NCI-H1092 treated with DMSO at 0.1 percent for 48 hours (cell line): ENCODE measurements at places on chromosomes 2 and 18.
A peak's percentile ranks its signal among the peaks of the same experiment; 100 is the strongest.

GRCh38 chr18:13003466-13003896, 12.3 kb downstream of the CEP192 start:
- no peak for DNase-seq

DNA sequence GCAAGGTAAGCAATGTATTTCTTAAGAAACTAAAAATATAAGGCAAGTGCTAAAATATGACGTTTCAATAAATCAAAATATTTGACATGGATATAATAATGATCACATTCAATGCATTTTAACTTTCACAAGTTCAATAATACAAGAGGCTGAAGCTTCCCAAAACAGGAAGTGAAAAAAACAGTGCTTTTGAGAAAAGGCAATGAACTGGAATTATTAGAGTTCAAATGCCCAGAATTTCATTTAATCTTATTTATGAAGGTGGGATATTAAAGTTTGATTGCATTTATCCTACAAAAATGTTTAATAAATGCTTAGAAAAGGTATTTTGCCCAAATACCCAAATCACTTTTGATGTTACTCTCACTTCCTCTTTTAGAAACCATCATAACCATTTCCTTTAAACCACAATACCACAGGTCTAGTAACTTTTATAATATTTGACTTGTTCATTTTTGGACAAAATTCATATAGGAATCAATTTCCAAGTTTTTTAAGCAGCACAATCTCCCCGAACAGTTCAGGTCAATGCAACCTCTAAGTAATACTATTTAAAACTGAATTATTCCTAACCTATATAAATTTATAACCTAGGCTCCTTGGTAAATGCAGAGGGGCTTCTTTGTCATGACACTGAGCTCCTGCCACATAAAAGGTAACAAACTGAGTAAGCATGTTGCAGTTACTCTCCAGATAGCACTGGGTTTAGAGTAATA, 2.1 kb downstream of the NCKAP1 start:
- DNase-seq, result no peak

- peak; percentile 77 for DNase-seq
Measured at GRCh38 chr2:198659096-198659870, 798.5 kb downstream of the SATB2 start.

DNA sequence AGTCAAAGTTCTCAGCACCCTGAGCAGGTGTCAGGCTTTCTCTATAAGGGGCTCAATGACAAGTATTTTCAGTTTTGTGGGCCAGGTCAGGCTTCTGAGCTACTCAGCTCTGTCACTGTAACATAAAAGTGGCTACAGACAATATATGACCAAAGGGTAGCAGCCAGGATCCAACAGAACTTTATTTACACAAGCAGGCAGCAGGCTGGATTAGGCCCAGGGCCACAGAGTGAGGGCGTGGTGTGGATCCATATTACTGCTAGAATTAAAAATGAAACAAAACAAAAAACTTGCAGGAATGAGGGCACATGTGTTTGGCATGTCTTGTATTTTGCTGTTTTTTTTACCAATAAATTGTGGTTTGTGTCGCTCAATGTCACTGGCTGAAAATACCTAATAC, 143.7 kb downstream of the EIPR1 start:
- DNase-seq, result no peak

DNA sequence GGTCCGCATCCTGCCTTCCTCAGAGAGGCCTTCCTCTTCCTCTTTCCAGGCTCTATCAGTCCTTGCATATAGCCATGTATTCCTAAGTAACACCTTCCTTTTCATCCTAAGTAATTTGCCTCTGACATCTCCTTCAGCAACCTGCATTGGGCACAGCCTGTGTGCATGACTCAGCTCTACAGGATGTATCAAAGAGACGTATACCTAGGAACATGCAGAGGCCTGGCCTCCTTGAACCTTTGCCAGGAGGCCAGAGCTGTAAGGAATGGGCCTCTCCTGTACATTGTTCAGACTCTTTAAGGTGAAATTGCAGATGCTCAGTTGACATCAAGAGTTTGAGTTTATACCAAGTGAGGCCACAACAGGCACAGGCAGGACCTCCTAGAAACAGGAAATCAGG, 76.0 kb upstream of the CELF4 start:
- DNase-seq, result no peak
